Epithelial cell of proximal tubule (primary cell): ENCODE measurements at places on chromosomes 3 and 15.

GRCh38 chr3:17154221-17154620 lies 269.5 kb downstream of the PLCL2 start:
- DNase-seq = no peak

- DNase-seq = no peak
Observed at GRCh38 chr3:185401319-185401955, 38.5 kb downstream of the MAP3K13 start.

DNA sequence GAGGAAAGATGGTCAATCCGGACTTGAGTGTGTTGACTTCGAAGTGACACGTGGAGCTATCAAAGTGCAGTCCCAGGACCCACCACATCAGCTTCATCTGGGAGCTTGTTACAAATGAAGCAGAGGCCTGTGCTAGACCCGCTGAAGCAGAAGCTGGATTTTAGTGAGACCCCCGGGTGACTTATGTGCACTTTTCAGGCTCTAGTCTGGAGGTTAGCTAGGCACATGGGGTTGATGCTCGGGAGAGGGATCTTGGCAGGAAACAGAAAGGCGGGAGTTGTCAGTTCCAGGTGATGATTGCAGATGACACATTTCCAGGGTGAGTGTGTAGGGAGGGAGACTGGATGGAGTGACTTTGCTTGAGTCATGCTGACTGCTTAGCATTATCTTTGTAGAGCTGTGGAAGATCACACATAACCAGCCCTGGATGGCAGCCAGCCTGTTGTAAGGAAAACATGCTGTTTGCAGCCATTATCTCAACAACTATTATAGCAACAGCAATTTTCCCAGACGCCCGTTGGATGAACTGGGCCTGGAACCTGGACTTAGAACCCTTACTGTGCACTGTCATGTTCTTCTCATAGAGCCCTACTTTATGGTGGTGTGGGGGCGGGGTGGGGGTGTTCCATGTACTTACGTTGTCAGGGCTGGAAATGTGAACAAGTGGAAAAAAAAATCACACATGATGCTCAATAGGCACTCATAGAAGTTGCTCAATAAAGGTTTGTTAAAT lies 122.4 kb downstream of the THSD4 start:
- peak; percentile 81 for DNase-seq

DNA sequence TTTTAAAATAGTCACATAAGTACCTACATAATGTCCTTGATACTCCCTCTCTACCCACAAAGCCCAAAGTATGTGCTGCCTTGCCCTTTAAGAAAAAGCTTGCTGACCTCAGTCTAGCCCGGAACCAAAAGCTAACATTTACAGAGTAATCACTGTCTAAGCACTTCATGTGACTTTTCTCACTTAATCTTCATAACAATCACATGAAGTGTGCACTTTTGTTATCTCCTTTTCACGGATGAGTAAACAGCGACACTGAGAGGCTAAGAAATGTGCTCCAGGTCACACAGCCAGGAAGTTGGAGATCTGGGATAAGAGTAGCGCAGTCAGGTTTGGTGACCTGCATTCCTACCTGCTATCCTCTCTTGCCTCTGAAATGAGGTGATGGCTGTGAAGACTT lies 194.0 kb downstream of the ITPR1 start:
- DNase-seq = no peak

DNA sequence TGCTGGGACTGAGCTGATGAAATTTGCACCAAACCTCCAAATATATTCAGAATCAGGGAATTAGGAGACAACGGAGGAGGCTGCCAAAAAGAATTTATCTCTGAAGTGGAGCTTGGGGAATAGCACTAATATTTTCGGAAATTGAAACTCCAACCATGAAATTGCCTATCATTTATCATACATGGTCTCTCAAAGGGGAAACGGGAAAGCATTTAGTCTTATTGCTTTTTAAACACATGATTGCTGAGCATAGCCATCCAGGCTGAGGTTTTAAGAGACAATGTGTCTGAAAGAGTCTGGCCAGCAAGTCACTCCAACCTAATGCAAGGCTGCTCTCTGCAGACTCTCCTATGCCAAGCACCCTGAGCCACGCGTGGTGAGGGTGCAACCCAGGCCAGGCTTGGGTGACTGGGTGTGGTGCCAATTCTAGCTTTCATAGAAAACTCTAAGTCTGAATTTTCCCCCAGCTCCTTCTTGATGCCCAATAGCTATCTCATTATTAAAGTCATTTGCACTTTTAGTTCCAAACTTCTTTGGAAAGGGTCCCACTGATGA lies 200.2 kb downstream of the RPLP1 start:
- no peak for DNase-seq

DNA sequence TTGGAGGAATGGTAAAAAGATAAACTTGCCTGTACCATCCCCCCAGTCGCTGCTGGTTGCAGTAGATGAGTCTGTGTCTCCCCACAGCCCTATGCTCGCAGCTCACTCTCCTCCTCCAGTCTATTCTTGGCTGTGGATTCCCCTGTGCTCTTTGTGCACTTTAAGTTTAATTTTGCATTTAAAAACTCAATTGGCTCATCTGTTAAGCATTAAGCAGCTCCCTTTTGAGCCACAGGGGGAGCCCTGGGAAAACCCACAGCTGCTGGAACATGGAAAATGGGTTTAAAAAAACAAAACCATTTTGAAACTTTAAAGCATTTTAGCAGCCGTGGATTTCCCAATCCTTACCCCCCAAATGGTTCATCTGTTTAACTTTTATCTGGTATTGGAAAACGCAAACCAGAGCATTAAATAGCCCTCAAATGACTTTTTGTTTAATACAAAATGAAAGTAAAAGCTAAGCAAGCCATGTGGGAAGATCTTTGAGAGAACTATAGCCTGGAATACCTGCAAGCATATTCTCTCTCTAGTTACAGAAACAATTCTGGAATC lies 536.9 kb downstream of the ZIC1 start:
- peak; percentile 82 for DNase-seq
